ENCODE measurements at places on chromosomes 2 and 18.

- no peak for DNase-seq
These were observed 184.7 kb downstream of the DSEL start for GRCh38 chr18:67331857-67332256.

GRCh38 chr18:34400834-34401233 is 176.1 kb upstream of the NOL4 start:
- DNase-seq = no peak

DNA sequence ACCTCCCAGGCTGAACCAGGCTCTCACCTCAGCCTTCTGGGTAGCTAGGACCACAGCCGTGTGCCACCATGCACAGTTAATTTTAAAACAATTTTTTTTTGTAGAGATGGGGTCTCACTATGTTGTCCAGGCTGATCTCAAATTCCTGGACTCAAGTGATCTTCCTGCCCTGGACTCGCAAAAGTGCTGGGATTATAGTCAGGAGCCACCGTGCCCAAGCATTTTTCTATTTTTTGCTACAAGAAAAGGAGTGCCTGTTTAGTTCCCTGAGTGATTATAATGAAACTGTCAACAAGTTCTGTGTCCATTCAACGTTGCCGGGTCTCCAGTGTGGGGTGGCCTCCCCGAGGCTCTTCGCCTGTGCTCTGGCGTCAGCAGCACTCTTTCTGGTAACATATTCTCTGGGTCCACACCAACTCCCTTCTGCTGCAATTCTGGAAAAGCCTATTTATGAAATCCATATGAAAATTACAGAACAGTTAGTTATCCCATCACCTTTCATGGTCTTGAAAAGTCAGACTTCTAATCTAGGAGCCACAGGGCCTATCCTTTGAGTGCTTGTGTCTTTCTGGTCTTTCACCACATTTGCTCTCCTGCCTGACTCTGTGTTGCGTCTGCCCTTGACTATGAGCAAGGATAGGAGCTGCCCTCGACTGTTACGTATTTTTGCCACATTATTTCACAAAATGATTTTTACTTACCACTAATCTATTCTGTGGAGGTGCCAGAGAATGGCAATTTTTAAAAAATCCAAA is 172.7 kb downstream of the SOCS6 start:
- DNase-seq = no peak

- no peak for DNase-seq
These were observed 235.9 kb downstream of the KLHL29 start for GRCh38 chr2:23620841-23621341.

DNA sequence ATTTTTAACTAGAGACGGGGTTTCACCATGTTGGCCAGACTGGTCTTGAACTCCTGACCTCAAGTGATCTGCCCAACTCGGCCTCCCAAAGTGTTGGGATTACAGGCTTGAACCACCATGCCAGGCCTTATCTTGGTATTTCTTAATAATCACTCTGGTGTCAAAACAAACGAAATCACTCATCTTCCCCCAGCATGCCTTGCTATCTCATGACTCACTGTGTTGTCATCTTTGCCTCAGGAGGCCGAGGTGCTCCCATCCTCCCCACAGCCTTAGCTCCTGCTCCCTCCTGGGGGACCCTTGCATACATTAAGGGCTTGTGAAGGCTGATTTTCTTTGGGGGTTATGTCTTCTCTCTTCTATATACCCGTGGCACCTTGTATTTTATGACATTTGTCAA is 250.1 kb upstream of the DPP10 start:
- peak; percentile 32 for DNase-seq

- no peak for DNase-seq
These were observed 2.1 kb upstream of the SPIRE1 start for GRCh38 chr18:12659904-12660605.

DNA sequence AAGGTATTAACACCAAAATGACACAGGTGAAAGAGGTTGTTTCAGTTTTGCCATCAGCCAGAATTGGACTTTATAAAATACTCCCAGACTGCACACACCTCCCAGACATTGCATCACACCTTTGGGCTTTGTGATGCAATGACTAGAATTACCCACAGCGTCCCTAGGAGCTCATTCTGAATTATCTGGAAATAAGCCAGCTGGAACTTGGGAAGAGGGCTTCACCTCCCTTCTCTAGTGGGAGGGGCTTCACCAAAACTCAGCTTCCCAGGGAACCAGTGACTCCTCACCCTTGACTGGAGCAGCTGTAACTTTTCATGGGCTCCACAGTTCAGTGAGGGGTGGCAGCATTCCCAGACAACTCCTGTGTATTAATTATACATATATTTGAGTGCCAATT is 83.1 kb upstream of the BZW1 start:
- DNase-seq = no peak
